ENCODE measurements at places on chromosomes 6 and 20.

- H3K4me3 ChIP-seq = no peak overlapping the region
- H3K4me1 ChIP-seq = peaks cover 3% of the 10 kb centered on the region
- no peaks in the 10 kb centered on the region for H3K27me3 ChIP-seq
- H3K36me3 ChIP-seq = no peaks in the 10 kb centered on the region
- DNase-seq = no peak
- H3K27ac ChIP-seq = no peak overlapping the region
Measured at GRCh38 chr6:11806561-11807317, 28.1 kb upstream of the ADTRP start.

DNA sequence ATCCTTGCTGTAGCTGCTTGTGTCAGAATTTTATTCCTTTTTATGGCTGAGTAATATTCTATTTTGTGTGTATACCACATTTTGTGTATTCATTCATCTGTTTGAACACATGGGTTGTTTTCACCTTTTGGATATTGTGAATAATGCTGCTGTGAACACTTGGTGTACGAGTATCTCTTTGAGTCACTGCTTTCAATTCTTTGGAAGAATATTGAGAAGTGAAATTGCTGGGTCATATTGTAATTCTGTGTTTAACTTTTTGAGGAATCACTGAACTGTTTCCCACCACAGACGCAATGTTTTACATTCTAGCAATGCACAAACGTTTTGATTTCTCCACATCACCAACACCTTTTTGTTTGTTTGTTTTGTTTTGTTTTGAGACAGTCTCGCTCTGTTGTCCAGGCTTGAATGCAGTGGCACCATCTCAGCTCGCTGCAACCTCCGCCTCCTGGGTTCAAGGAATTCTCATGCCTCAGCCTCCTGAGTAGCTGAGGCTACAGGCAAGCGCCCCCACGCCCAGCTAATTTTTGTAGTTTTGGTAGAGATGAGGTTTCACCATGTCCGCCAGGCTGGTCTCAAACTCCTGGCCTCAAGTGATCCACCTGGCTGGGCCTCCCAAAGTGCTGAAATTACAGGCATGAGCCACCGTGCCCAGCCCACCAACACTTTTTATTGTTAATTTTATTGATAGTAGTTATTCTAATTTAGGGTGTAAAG, 21.7 kb downstream of the CPXM1 start:
- no peak for DNase-seq
- H3K4me1 ChIP-seq = no peaks in the 10 kb centered on the region

DNA sequence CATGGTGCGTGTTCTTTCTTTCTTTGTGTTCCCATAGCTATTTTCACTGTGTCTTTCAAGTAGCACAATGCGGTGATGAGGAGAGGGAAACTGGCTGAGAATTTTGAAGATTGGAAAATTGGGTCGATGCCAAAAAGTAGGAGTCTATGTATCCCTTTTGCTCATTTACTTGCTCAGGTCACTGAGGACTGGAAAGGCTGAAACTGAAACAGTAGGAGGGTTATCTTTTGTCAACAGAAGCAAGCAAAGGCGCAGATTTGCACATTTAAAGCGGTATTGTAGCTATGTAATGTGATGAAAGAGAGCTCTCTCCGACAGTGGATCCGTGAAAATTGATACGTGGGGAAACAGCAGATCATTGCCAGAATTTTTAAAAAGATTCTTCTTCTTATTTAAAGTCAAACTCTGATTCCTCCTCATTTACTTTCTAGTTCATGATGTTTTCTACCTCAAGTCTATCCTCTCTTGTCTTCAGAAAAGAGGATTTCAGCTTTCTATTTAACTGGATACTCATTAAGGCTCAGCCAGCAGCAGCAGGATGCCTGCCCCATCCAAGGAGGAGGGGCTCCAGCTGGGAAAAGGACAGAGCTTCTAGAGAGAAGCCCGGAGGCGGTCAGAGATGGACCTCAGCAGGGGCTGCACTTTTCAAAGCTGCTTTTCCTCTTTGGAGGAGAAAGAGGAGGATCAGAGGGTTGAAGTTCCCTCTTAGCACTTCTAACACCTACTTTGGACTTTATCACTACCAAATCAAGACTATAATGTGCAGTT, 15.9 kb upstream of the FYN start:
- H3K4me3 ChIP-seq = no peak overlapping the region
- H3K36me3 ChIP-seq = no peaks in the 10 kb centered on the region
- H3K27me3 ChIP-seq = no peaks in the 10 kb centered on the region
- H3K27ac ChIP-seq = no peak overlapping the region
- H3K4me1 ChIP-seq = no peaks in the 10 kb centered on the region

DNA sequence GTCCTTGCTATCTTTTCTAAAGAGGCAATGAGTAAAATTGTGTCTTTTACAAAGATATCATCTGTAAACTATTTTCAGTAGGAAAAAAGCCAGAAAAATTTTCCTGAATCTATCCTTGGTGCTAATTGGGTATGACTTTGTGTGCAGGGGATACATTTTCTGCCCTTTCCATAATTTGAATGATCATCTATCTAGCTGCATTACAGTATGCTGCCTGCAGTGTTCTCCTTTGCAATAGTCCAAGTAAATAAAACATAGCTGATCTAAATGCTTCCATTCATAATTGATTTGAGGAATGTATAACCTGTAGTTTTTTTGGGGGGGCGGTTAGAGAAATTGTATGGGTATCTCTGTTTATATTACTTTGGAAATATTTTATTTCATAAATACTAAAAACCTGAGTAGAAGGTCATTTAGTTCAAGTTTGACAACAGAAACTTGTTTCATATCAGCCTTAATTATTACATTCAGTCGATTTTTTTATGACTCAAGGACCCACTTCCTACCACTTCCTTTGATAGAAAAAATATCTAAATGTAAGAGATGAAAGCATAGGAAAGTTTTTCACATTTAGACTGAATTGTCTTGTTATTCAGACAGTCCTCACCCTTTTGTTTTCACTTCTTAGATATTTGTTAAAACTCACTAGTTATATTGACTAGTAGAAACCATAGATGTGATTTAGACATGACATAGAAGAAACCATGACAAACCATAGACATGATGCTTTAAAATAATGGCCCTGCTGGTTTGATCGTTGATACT, 75.3 kb downstream of the AIG1 start:
- no peaks in the 10 kb centered on the region for H3K27me3 ChIP-seq
- H3K4me1 ChIP-seq = peaks cover 6% of the 10 kb centered on the region
- DNase-seq = no peak
- no peak overlapping the region for H3K27ac ChIP-seq

GRCh38 chr6:92587525-92587924, 831.8 kb downstream of the EPHA7 start:
- no peak overlapping the region for H3K27ac ChIP-seq
- H3K27me3 ChIP-seq = no peaks in the 10 kb centered on the region
- no peak overlapping the region for H3K4me3 ChIP-seq
- DNase-seq = no peak

DNA sequence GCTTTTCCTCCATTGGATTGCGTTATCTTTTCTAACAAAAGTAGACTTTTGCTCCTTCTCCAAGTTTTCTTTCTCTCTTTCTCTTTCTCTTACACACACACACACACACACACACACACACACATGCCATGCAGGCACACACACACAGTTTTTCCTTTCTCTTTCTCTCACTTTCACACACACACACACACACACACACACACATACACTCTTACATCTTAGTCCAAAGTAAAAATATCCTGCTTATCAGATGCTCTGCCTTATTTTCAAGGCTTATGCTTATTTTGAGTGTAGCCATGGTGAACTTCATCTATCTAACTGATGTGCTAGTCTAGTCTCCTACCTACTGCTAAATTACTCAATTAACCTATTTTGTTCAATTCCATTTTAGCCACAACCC, 34.4 kb upstream of the RAB23 start:
- H3K27me3 ChIP-seq = no peaks in the 10 kb centered on the region
- no peak for DNase-seq
- no peaks in the 10 kb centered on the region for H3K36me3 ChIP-seq

DNA sequence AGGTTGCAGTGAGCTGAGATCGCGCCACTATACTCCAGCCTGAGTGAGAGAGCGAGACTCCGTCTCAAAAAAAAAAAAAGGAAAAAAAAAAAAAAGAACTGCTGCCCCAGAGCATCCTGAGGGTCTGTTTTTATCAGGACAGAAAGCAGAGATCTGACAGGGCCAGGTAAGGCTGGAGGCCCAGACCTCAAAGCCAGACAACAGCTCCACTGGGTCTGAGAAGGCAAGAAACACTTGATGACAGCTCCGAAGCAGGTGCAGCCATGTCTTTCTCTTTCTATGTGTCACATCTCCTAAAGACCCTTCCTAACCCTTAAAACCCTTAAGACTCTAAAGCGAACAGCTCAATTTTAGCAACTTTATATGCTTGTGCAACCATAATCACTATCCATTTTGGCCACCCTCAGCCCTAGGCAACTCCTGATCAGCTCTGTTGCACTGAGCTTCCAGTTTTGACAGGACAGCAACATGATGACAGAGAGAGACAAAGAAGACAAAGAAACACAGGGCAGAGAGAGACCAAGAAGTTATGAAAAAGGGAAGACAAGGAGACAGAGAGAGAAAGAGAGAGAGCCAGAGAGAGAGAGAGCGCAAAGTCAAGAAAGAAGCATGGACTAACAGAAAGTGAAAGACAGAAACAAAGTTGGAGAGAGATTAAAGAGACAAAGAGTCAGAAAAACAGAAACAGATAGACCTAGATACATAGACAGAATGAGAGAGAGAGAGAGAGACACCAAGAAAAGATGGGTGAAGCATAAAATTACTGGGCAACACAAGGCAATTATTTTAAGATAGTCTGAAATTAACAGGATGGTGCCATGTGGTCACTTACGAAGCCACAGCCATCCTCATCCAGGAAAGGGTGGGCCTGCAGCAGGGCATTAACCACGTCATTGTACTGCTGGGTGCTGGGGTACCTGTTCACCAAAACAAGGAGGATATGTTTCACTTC, 39.2 kb downstream of the SAMD3 start:
- H3K27me3 ChIP-seq = no peaks in the 10 kb centered on the region
- peaks cover 14% of the 10 kb centered on the region for H3K4me1 ChIP-seq
- no peak overlapping the region for H3K4me3 ChIP-seq
- DNase-seq = peak; percentile 73
- H3K36me3 ChIP-seq = peaks cover 43% of the 10 kb centered on the region

GRCh38 chr6:25053875-25054371, 118.2 kb upstream of the RIPOR2 start:
- peaks cover 23% of the 10 kb centered on the region for H3K4me1 ChIP-seq
- no peak overlapping the region for H3K4me3 ChIP-seq
- no peaks in the 10 kb centered on the region for H3K27me3 ChIP-seq
- peak overlapping the region; percentile 63 for H3K27ac ChIP-seq
- H3K36me3 ChIP-seq = no peaks in the 10 kb centered on the region

- H3K27me3 ChIP-seq = no peaks in the 10 kb centered on the region
- H3K27ac ChIP-seq = no peak overlapping the region
- peaks cover 17% of the 10 kb centered on the region for H3K36me3 ChIP-seq
- no peak overlapping the region for H3K4me3 ChIP-seq
Measured at GRCh38 chr6:57064809-57065208, 18.3 kb downstream of the KIAA1586 start.

- DNase-seq = no peak
- no peaks in the 10 kb centered on the region for H3K27me3 ChIP-seq
- peaks cover 14% of the 10 kb centered on the region for H3K4me1 ChIP-seq
Measured at GRCh38 chr6:142810952-142811514, 133.9 kb downstream of the HIVEP2 start.

GRCh38 chr6:52045481-52045880, 41.9 kb downstream of the PKHD1 start:
- H3K36me3 ChIP-seq = no peaks in the 10 kb centered on the region
- H3K4me3 ChIP-seq = no peak overlapping the region
- no peak for DNase-seq
- H3K27ac ChIP-seq = no peak overlapping the region
- no peaks in the 10 kb centered on the region for H3K27me3 ChIP-seq
- no peaks in the 10 kb centered on the region for H3K4me1 ChIP-seq

DNA sequence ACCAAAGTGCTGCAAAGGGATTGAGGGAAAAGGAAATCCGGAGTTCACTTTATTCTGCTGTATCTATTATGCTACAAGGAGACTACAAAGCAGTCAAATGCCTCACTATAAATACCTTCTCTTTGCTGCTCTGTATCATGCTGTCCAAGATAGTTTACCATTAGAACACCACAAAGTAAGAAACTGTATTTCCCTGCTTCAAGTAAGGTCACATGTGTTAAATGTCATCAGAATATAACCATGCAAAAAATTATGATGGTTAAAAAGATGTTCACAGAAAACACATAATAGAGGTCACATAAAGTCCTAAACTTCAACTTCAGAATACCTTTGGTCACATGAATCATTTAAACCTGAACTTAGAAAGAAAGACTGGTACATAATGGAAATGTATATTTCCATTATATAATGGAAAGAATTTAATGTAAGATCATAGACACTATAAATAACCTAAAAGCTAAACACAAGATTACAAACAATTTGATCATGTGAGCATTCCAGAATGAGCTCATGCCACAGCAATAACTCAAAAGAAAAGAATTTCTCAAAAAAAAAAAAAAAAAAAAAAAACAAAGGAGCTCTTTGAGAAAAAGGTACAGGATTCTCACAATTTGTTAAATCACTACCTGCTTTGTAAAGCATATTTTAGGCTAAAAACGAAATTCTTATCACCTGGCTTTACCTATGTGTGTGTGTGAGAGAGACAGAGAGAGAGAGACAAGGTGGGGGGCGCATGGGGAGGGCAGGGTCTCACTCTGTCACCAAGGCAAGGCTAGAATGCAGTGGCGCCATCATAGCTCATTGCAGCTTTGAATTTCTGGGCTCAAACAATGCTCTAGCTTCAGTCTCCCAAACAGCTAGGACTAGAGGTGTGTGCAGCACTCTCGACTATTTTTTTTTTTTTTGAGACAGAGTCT, 58.7 kb downstream of the KIF13A start:
- no peaks in the 10 kb centered on the region for H3K4me1 ChIP-seq
- H3K27me3 ChIP-seq = no peaks in the 10 kb centered on the region
- H3K4me3 ChIP-seq = no peak overlapping the region
- no peaks in the 10 kb centered on the region for H3K36me3 ChIP-seq
- DNase-seq = no peak

DNA sequence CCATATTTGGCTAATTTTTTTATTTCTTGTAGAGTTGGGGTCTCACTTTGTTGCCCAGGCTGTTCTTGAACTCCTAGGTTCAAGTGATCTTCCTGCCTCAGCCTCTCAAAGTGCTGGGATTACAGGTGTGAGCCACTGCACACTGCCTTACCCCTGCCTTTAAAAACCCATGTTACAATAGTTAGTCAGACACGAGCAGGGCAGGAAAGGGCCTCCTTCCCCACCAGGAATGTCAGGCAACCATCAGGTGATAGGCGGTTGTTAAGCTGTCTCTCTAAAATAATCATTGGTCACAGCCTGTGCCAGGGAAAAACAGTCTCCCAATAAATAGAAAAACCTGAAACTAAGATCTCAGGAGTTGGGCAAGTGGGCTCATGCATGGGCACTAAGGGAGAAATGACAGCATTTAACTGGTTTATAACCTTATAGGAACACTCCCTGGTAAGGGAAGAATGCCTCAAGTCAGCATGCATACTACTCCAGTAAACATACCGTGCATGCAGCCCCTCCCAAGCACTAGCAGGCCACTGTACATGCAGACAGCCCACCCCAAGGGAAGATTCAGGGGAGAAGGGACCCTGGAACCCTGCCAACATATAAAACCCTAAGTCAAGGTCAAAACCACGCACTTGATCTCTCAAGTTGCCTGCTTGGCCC, 8.4 kb downstream of the OR2H2 start:
- no peaks in the 10 kb centered on the region for H3K36me3 ChIP-seq
- H3K4me1 ChIP-seq = no peaks in the 10 kb centered on the region
- peaks cover 2% of the 10 kb centered on the region for H3K27me3 ChIP-seq
